ENCODE measurements at places on chromosomes 1 and 21.
A peak's percentile ranks its signal among the peaks of the same experiment; 100 is the strongest.

GRCh38 chr1:64691626-64692025 is 53.2 kb upstream of the RAVER2 start:
- DNase-seq = no peak

DNA sequence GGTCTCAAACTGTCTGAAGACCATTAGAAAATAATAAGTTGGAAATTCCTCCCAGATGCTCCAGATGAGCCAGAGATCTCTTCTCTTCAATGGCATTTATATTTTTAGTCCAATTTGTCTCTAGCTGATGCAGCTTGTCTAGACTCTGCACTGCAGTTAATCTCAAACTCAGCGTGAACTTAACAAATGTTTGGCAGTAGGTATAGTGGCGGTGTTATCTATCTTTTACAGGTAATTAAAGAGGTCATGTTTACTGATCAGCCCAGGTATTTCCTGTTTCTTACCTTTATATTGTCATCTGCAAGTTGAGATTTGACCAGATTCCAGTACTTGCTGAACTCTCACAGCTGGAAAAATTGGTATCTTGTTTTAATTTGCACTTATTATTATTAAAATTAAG is 1024.5 kb upstream of the ADGRL2 start:
- no peak for DNase-seq

DNA sequence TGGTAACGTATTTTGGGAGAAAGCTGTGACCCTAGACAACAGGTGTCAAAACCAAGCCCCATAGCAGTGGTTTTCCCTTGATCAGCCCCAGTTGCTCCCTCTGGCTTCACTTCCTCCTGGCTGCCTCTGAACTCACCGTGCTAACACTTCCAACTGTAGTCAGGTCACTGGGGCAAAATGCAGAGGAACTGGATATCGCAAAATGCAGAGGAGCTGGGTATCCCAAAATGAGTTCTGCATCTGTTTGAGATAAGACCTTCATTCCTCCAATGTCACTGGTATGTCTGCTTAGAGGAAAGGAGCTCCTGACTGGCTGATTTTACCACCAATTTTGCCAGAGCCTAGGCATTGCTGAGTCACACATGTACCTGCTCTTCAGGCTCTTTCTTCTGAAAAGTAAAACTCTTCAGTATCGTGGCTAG is 19.6 kb upstream of the TACSTD2 start:
- DNase-seq = no peak

DNA sequence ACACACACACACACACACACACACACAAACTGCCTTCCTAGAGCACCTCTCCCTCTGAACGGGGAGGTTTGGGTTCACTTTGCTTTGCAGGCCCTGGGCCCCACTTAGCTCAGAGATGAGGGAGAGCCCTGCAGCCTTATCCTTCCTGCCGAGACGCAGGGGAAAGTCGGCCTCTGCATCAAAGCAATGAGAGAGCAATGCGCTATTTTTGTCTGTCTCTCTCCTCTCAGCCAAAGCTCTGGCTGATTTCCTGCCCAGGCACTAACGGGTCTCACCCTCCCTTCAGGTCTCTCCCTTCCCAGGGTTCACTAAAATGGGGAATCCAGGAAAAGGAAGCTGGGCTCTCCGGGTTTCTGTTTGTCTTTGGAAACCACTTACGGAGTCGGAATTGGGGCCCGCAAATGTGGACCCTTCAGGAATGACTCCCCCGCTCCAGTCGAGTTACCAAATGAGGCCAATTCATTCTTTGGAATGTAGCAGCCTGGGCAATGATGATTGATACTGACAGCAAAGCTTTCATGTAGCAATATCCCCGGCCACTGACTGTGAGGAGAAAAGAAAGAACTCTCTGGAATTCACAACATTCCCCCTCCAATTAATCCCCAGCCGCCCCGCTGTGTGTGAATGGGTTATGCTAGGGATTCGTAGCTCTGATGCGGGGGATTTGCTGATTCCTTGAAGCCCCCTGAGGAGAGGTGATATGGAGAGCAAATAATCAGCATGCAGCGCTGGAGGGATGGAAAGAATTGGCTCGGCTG is 61.5 kb upstream of the WLS start:
- DNase-seq = peak; percentile 60

DNA sequence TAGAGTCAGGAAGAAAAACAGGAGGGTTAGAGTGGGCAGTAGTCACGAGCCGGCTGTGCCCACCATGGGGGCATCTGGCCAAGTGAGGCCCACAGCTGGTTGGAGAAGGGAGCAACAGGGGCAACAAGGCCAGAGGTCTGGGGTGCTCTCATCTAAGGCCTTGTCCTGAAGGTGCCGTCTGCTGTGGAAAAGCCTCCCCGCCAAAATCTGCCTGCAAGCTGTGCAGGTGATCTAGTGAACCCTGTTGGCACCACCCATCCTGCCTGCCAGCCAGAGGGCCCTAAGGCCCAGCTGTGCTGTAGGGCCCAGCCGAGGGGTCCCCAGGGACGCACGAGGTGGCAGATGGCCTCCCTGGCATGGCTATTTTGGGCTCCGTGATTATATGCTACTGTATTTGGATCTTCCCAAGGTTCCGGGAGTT is 51.3 kb downstream of the LGR6 start:
- no peak for DNase-seq

DNA sequence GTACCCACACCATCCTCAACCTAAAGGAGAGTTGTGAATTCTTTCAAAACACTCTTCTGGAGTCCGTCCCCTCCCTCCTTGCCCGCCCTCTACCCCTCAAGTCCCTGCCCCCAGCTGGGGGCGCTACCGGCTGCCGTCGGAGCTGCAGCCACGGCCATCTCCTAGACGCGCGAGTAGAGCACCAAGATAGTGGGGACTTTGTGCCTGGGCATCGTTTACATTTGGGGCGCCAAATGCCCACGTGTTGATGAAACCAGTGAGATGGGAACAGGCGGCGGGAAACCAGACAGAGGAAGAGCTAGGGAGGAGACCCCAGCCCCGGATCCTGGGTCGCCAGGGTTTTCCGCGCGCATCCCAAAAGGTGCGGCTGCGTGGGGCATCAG is 638 bp upstream of the OLIG2 start:
- peak; percentile 71 for DNase-seq

GRCh38 chr21:16418226-16418625 is 688.4 kb downstream of the USP25 start:
- DNase-seq = no peak

DNA sequence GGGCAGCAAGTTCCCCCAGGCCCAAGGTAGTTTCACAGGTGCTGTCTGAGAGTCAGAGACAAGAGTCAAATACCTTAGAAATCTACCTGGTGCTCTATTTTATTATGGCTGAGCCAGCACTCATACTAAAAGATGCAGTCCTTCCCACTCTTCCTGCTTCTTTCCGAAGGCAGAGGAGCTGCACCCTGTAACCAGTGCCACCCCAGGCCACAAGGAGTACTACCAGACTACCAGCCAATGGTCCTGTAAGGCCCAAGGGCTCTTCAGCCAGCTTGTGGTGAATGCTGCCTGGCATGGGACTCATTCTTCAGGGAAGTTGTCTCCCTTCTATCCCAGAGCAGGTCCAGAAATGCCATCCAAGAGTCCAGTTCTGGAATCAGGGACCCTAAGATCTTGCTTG is 203.8 kb upstream of the DUSP10 start:
- no peak for DNase-seq
